ENCODE measurements at places on chromosomes 2 and 18.

- no peak for DNase-seq
Measured at GRCh38 chr2:95670686-95671085, 78.9 kb downstream of the TRIM43 start.

GRCh38 chr2:42761554-42761953 lies 2.4 kb downstream of the OXER1 start:
- no peak for DNase-seq

DNA sequence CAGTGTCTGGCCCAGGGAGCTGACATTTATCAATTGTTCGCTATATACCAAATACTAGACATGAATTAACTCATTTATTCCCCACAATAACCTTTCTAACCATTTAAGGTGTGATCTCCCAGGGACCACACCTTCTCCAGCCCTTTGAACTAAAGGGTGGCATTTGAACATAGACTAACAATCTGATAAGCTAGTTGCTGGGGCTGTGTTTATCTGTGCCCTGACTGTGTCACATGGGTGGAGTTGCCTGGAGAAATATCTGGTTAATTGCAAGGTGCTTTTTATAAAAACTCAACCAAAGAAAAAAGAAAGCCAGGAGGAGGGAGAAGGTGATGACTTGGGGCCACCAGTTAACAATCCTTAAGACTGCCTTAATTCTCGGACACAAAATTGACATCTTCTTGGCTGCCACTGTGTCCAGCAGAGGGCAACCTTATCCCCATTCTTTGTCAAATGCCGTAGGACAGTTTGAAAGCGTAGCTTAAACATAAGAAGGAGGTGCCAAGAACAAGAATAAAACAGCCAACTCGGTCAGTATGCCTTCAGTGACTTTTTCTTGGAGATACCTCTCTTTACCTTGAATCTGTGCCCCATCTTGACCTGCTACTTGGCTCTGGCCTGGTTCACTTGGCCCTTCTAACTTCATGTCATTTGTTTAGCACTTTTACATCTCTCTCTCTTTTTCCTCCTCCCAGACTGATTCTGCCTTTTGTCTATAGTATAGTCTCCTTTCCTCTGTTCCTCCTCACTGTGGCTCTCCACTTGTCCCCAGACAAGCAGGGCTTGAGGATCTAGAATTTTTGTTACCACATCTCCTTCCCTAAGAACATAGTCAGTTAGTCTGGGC lies 183.4 kb downstream of the MYO3B start:
- DNase-seq = peak; percentile 46

DNA sequence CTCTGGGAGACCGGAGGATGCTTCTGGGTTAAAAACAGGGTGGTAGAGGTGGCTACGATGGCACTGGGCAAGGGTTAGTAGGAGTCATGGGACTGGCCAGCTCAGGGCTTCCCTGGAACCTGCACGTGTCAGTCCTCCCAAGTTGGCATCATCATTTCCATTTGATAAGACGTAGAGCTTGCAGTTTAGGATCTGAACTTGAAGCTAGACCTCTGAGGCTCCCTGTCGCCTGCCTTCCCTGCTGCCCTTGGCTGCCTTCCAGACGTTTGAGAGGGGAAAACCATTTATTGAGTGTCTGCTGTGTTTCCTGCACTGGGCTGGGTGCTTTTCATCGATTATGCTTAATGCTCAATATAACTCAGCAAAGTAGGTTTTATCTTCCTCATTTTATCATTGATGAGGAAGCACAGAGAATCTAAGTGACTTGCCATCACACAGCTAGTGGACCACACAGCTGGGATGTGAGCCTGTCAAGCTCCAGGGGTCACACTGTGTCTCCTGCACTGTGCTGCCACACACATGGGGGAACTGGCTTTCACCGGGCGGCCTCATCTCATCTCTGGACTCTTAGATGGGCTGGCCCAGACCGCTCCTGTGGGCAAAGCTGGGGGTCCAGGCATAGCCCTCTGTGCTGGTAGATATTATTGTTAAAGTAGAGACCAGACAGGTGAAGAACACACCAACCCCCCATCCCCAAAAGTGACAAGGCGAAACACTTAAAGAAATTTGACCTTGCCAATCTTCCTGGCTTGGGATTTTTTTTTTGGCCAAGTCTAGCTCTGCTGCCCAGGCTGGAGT lies 7.8 kb downstream of the NT5DC4 start:
- no peak for DNase-seq

DNA sequence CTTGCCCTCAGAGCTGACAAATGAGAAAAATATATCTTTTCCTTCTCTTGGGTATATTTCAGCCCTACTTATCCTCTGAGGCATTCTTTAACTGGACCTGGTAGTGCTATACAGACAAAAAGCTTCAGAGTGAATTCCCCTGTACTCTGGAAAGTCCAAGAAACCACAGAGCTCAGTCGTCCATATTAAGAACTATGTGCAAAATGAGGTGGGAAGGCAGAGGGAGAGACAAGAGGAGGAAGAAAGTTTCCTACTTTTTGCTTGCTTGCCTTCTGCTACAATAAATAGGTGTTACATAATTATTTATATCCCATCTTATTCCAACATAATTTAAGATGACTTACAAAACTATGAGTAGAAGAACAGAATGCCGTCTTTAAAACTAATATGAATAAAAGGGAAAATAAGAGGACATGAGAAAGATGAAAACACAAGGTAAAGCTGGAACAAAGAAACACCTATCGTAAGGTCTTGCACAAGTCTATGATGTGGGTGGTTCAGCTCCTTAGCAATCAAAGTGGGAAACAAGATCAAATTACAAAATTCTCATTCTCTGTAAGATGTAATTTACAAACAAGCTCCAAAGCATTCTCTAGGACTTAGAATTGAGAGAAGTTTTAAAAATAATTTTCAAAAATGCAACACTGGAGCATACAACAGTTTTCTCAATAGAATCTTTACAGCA lies 97.9 kb downstream of the BAZ2B start:
- DNase-seq = no peak

DNA sequence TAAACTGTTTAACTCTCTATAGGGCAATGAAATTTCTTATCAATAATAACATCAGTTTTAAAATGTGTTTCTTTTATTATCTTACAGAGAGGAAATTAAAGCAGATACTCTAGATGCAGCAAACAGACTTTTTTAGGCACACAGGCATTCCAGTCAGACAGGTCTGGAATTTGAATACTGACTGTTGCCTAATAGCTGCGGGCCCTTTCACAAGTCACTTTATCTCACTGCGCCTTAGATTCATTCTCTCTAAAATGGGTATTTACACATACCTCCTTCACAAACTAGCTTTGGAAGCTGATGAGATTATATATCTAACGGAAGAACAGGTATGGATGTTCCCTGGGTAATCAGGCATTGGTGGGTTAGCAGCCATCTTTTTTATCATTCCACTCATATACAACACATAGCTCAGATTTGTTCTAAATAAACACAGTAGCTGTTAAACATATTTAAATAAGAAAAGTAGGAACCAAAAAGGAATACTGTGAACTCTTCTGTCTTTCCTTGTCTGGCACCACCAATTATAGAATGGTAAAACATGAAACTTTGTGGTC lies 104.2 kb downstream of the LRP2 start:
- DNase-seq = no peak

DNA sequence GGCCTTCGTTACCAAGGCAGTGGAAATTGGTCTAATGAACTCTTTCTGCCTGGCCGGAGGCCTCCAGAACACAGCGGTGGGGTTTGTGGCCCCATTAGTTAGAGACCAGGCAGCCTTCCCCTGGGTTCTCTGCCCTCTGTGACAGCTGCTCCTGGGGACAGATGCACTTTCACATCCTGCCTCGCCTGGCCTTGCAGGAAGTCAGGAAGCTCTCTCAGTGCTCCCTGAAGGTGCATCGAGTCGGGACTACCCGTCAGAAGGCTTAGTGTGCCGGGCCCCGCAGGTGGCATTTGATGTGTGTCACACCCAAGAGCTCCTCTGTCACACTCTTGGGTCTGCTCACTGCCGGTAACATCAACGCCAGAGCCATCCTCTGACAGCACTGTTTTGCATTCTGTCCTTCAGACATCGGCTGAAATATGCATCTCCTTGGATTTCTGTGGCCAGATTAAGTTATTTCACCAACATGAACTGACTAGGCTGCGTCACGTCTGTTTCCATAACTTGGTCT lies 158.3 kb downstream of the LDLRAD4 start:
- DNase-seq = no peak

DNA sequence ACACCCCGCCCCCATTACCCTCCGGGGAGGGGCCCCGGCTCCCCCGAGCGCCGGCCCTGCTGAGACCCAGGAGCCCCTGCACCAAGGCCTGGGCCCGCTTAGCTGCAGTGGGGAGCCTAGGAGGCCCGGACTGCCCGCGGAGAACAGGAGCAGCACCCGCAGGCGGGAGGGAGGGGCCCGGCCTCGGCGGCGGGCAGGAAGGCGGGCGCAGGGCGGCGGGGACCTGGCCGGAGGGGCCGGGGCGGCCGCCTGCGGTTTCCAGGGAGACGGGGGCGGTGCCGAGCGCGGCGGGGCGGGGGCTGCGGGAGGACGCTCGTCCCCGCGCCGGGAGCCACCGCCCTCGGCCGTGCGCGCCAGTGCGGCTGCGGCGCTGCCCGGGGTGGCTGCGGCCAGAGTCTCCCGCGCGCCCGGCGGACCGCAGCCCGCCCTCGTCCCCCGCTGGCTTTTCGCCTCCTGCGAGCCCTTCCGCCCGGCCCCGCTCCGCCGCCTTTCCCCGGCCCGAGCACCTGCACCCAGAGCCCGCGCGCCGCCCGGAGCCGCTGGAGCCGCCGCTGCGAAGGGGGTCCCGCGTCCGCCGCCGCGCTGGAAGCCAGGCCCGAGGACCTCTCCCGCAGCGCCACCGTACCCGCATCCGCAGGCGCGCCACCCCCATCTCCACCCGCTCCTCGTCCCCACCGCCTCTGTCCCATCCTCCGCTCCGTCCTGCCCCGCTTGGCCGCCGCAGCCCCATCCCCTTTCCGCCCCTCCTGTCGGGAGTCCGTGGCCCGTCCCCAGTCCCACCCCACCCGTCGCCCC lies 17.2 kb downstream of the GPC1 start:
- DNase-seq = peak; percentile 79

GRCh38 chr18:42925036-42925435 lies 190.4 kb downstream of the RIT2 start:
- DNase-seq = no peak

GRCh38 chr2:173059292-173059691 lies 16.4 kb upstream of the MAP3K20 start:
- no peak for DNase-seq

- DNase-seq = no peak
Measured at GRCh38 chr2:131039908-131040660, 53.2 kb downstream of the FAM168B start.

Data from right hindlimb (tissue), 1 donor.